ENCODE measurements at places on chromosomes 2 and 18.

- no peak for DNase-seq
Observed at GRCh38 chr2:233571001-233571400, 4.4 kb upstream of the USP40 start.

- no peak for DNase-seq
Observed at GRCh38 chr2:1676913-1677820, 67.1 kb downstream of the PXDN start.

DNA sequence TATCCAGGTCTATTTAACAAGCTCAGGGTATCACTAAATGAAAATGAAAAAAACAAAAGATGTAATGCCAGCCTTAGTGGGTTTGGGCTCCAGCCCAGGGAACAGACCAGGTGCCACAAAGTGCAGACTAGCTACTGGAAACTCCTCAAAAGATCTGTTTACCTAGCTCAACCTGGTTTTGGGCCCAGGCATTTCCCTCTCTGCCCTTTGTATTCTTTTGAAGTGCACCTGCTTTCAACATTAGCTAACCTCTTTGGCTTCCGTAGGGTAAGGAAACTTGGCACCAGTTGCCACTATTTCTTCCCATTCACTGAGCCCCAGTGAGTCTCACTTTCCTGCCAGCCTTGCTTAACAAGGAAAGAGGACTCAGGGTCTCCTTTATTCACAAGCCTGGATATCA is 123.6 kb upstream of the CDCA7 start:
- no peak for DNase-seq

DNA sequence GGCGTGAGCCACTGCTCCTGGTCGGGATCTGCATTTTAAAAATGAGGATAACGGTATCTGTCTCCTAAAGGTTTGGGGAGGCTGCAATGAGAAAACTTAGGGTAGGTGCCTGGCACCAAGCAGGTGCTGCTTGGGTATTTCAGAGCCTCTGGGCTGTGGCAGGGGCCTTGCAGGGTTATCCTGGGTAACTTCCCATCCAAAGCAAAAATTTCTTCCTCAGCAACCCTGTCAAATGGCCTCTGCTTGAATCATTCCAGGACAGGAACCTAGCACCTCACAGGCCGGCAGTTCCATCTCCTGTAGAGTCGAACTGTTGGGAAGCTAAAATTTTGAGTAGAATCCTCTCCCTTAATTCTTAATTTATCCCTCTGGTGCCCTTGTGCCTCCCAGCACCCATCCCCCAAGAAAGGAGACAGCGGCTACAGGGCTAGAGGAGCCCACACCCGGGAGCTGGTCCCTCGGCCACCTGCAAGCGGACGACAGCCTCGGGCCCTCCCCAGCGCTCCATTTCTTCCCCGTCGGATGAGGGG is 868 bp downstream of the CGREF1 start:
- no peak for DNase-seq

GRCh38 chr2:113219889-113220641 is 46.3 kb downstream of the PSD4 start:
- DNase-seq, result no peak

GRCh38 chr2:221741496-221742211 is 169.6 kb upstream of the EPHA4 start:
- no peak for DNase-seq

DNA sequence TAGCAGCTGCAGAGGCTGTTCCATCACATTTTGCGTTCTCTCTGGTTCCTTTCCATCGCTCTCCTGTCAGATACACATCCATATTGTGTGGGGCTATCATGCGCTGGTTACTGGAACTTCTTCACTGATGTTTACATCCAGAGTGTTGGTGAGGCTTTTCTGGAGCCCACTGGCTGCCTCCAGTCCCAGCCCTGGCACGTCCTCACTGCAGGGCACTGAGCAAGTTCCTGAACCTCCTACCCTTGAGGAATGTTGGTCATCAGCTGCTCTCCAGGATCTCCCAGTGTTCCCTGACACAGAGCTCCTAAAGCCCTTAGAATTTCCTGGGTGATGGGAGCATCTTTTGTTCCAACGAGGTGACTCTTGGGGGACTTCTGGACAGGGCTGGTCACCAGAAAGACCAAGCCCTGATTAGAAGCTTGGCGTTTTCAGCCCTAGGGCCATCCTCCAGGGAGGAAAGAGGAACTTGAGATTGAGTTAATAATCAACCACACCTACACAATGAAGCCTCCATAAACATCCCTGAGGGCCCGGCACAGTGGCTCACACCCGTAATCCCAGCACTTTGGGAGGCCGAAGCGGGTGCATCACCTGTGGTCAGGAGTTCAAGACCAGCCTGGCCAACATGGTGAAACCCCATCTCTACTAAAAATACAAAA is 81.3 kb downstream of the TFCP2L1 start:
- DNase-seq, result no peak

All from stimulated activated CD4-positive, alpha-beta T cell treated with anti-CD3 and anti-CD28 coated beads, TNF-alpha, amount 100 ng/mL, for 48 hours (primary cell).